ENCODE measurements at places on chromosomes 6 and 20.

DNA sequence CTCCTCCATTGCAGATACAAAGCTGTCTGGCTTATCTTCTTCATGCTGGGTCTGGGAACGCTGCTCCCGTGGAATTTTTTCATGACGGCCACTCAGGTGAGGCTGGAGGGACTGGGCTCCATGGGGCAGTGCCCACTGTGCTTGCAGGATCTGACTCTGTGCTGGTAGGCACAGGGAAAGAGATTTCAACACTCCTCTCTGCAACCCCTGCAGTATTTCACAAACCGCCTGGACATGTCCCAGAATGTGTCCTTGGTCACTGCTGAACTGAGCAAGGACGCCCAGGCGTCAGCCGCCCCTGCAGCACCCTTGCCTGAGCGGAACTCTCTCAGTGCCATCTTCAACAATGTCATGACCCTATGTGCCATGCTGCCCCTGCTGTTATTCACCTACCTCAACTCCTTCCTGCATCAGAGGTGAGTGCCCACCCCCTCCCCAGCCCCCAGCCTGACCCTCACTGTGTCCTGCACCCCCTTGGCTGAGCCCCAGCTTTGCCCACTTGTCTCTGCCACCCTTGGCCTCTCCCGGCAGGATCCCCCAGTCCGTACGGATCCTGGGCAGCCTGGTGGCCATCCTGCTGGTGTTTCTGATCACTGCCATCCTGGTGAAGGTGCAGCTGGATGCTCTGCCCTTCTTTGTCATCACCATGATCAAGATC is 6.1 kb downstream of the SLC29A1 start:
- no peak for DNase-seq

DNA sequence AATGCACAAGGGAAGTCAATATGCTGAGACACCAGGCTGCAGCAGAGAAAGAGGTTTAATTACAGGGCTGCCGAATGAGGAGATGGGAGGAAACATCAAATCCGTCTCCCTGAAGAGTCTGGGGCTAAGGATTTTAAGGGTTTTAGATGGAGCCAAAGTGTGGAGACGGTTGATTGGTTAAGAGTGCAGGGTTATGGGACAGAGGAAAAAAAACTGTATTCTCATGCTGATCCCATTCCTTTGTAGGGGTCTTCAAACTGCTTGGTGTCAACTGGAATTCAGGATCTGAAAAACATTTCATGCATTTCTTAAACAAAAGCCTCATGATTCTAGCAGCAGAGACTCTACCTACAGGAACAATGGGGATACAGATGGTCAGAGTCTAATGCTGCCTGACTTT is 96.1 kb upstream of the SYNDIG1 start:
- DNase-seq = no peak

DNA sequence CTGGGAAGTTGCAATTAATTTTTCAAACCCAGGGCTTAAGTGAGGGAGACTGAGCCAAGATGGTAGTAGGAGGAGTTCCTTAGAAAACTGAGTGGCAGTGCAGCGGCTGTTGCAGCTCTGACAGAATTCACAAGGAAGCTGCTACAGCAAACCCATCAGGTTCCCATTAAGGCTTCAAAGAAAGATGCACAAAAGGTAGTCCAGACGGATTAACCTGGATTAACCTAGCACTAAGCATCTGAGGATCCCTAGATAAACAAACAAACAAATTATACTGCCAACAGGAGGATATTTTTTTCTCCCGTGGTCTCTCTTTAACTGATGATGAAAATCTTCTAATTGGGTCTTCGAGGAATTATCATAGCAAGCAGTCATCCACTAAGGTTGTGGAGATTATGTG is 5.2 kb downstream of the TENT5A start:
- no peak for DNase-seq

DNA sequence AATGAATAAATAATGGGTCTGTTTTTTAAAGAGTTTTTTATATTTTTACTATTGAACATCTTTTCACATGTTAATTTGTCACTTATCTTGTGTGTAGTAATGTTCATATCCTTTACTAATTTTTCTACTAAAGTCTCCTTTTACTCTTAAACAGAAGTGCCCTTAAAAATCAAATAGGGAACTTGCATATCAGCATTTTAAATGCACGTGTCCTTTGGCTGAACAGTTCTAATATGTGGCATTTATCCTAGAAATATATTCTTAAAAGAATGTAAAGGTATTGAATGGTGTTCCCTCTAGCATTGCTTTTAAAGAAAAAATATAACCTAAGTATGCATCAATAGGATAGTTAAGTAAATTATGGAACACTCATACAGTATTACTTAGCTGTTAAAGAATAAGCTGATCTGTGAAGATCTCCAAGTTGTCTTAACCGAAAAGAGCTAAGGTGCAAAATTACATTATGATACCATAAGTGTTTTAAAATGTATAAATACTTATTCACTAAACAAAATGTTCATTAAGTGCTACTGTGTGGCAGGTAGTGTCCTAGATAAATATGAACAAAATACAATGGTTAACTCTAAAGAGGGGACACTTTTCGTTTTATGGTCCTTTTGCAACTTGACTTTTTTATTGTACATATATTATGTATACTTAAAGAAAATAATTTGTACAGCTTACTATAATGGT is 631 bp upstream of the PGBD1 start:
- no peak for DNase-seq

DNA sequence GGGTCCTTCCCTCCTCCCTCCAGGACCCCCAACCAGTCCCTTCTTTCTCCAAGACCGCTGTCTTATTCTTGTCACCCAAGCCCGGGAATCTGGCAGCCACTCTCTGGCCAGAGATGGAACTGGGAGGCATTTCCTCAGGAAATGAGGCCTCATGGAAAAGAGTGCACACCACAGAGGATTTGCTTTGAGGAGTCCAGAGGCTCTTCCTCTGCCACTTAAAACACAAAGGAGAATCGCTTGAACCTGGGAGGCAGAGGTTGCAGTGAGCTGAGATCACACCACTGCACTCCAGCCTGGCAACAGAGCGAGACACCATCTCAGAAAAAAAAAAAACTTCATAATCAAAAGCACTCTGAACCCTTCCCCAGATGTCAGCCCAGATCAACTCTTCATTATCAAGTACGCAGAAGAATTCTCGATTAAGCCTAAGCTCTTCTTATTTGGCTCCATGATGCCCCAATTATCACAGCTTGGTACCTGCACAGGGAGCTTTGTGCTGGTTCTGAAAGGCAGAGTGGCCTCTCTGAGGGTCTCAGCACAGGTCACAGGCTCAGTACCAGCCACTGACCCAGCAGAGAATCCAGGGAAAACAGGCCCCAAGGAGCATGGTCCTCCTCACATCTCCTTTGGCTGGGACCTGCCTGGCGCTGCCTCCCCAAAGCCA is 82.9 kb upstream of the MAFB start:
- no peak for DNase-seq
